RCC 7860 (cell line): ENCODE measurements at places on chromosomes 12 and 14.

DNA sequence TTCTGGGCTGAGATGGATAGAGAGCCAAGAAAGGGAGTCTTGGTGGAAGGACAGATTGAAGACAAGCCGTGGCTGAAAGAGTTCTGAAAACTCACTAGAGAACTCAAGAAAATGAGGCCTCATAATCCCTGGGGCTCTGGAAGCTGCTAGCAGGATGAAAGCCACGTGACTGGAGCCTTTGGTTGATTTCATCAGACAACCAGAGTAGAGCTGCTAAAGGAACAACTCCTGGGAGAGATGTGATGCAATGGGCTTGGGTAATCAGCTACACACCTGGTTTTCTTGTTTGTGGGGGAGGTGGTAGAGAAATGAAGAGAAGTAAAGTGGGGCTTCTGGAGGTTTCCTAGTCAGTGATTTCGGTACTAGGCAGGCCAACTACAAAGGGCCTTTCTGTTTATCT is 13.4 kb downstream of the CSRNP2 start:
- no peak for DNase-seq

- DNase-seq: peak; percentile 42
Measured at GRCh38 chr14:50830932-50831725, at the start of gene NIN. Gene NIN (minus strand): TSS chr14:50831162. CDS start chr14:50822056, 9,106 bp downstream.

DNA sequence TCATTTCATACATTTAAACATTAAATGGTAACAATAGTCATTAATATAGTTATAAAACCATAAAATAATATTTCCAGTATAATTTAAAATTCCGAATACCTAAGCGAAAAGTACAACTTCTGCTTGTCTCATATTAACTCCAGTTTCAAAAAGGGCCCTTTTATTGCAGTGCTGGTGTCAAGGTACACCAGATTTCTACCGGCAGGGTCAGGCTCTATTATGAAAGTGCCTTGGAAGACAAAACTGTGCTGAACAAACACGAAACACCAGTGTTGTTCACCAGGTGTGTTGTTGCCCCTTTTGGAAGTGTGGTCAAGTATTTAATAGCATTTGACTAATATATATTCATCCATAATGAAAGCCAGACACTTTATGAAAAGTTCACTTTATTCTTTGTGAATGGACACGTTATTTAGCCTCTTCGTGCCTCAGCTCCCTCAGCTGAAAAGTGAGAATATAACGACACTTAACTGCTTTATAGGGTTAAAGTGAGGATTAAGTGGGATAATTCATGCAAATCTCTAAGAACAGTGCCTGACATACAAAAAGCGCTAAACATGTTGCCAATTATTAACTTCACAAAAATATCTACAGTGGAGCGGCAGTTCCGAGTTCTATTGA is 20.3 kb upstream of the GNS start:
- DNase-seq: no peak

GRCh38 chr14:82642425-82642824 is 1108.8 kb upstream of the SEL1L start:
- DNase-seq: no peak

DNA sequence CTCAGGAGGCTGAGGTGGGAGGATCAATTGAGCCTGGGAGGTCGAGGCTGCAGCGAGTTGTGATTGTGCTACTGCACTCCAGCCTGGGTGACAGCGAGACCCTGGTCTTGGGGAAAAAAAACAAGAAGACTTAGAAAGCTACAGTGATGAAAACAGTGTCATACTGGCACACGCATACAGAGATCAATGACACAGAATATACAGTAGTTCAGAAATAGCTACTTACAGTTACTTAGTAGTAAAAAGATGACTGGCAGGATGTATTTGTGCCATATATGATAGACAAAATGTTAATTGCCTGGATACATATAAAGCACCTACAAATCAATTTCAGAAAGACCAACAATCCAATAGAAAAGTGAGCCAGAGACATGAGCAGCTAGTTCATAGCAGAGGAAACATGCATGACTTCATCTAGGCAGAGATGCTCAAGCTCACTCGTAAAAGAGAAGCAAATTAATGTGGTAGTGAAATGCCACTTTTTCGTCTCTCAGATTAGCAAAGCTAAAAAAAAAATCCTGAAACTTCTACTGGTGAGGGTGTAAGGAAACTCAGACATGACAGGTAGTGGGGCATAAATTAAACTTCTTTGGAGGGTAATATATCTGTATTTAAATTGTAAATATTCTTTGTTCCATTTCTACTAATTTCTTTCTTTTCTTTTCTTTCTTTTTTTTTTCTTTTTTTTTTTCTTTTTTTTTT is 2.5 kb upstream of the ALDH2 start:
- DNase-seq: no peak

GRCh38 chr14:34582117-34582680 is 42.7 kb upstream of the EAPP start:
- no peak for DNase-seq

GRCh38 chr14:69682621-69683263 is 71.3 kb downstream of the SUSD6 start:
- no peak for DNase-seq

DNA sequence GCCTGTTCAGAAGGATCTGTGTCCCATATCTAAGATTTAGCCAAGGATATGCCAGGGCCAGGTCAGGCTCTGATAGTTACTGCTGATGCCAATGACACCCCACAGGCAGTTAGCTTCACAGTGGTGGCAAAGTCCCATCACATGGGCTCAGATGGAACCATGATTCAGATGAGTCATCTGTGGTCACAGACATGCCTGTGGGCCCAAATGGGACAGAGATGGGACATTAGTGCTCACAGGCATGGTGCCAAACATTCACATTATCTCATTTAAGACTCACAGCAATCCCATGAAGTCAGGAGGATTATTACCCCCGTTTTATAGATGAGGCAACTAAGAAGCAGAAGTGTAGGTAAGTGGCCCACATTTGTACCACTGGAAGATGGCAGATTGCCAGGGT is 207.8 kb downstream of the DPF3 start:
- DNase-seq: peak; percentile 23

DNA sequence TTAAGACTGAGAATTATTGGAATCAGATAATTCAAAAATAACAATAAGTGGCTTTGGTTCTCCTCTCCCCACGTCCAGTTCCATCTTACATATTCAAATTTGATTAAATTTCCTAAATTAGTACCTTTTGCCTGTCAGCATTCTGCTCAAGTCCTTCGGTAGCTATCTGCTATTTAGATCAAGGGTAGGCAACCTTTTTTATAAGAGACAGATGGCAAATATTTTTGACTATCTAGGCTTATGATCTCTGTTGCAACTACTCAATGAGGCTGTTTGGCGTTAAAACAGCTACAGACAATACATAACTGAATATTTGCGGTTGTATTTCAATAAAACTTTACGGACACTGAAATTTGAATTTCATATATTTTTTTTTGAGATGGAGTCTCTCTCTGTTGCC is 21.7 kb downstream of the L2HGDH start:
- DNase-seq: no peak

DNA sequence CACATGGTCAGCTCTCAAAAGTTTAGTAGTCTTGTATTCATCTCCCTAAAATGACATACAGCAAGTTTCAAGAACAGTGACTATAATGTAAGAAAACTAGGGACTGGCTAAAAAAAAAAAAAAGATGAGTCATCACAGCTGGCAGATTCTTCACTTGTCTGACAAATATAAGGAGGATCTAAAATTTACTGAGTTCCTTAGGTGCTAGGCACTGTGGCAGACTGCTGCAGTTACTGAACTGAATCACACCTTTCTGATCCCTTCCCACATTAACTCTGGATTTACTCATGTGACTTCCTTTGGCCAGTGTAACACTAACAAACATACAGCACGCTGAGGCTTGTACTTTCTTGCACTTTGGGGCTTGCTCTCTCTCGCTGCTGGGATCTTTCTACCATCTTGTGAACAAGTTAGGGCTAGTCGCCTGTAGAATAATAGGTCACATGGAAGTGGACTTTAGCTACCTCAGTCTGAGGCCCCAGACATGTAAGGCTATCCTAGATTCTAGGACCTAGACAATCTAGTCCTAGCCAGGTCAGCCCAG is 32.1 kb downstream of the BAZ1A start:
- DNase-seq: peak; percentile 63

DNA sequence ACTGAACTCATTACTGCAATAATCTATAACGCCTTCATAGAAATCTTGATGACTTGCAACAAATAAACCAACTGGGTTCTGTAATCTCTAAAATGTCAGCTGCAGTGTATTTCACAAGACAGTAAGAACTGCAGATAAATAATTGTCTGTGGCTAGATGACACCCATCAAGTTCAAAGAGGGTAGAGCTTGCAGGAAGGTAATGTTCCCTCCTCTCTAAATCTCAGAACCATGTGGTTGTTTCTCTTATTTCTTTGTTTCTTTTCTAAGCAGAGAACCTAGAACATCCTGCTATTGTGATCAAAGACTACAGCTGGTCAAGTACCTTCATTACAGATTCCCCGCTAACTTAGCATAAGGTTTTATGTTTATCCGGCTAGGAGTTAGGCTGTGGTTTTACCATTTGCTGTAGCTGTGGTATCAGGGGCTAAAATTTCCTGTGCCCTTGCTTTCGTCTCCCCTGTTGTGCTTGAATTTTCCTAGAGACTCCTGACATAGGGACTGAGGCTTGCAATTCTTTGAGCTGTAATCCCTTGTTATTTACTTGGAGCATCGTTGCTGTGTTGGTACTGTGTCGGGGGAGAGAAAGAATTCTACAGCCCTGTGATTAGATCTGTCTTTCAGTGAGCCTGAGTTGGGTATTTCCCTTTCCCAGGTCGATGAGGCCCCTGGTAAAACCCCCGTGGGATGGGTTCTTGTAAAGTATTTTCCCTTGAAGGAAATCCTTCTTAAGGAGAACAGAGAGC is 253.1 kb upstream of the BTG1 start:
- DNase-seq: no peak

- DNase-seq: no peak
Measured at GRCh38 chr14:99643343-99643742, 1.6 kb upstream of the HHIPL1 start.

GRCh38 chr12:76634133-76634532 is 74.6 kb upstream of the OSBPL8 start:
- DNase-seq: no peak

DNA sequence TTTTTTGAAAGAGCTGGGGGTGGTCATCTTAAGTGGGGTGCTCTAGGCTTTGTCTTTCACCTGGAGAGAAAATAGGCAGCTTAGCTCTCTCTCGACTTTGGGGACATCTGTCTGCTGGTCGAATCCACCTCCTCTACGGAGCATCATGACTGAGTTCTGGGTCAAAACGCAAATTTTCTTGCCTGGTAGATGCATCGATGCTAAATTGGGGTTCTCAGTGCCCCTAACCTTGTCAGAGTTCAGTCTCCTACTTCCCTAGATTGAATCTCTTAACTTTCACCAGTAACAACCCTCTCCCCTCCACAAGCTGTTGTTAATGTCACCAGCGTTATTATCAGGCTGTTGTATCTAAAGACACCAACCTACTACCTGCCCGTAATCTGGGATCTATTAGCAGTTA is 682 bp downstream of the FLRT2 start:
- DNase-seq: no peak

DNA sequence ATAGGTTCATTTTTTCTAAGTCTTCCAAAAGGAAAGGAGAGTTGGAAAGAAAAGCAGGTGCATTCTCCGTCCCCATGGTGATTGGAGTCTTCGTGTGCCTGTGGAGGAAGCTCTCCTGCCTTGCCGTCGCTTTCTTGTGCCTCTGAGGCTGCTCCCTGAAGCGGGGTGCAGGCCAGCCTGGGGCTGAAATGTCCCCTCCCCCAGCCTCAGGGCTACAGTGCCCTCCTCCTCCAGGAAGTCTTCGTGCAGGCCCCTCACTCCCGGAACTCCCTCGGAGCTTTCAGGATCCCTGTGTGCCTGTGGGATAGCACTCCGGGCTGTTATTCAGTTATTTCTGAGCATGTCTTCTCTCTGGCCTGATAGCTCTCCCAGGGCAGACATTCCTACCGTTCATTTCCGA is 569.2 kb downstream of the VRK1 start:
- DNase-seq: no peak

DNA sequence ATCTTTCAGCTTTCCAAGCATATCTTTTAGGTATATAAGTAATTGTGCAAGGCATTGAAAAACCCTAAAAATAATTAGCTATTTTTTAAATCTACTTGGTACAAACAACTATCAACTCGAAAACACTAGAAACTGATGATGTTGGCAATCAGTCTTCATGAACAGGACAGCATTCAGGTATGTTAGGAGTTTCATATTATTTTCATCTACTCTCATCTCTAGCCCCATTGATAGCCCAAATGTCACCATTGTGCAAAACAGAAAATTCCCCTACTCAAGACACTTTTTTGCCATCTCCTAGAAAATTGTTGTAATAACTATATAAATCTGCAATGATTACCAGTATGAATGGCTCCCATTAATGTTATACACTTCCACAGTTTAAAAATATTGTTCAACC is 144.5 kb upstream of the KRAS start:
- DNase-seq: no peak

DNA sequence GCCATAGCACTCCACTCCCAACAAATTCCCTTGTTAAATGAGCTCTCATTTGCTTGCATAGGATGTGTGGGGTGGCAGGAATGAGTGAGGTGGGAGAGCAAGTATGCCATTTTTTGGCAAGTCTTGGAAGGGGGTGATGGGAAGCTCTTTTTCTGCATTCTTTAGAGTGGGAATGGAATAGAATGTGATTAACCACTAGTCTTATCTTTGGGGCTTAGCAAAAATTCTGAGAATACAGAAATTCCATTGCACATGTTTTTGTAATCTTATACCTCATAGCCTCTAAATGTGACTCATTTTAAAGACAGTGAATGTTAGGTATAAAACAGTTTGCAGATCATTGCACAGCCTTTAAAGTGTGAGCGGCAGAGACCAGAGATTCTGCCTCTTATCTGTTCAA is 28.4 kb upstream of the NEDD1 start:
- DNase-seq: no peak

GRCh38 chr12:29053567-29053966 is 95.5 kb upstream of the FAR2 start:
- DNase-seq: no peak

DNA sequence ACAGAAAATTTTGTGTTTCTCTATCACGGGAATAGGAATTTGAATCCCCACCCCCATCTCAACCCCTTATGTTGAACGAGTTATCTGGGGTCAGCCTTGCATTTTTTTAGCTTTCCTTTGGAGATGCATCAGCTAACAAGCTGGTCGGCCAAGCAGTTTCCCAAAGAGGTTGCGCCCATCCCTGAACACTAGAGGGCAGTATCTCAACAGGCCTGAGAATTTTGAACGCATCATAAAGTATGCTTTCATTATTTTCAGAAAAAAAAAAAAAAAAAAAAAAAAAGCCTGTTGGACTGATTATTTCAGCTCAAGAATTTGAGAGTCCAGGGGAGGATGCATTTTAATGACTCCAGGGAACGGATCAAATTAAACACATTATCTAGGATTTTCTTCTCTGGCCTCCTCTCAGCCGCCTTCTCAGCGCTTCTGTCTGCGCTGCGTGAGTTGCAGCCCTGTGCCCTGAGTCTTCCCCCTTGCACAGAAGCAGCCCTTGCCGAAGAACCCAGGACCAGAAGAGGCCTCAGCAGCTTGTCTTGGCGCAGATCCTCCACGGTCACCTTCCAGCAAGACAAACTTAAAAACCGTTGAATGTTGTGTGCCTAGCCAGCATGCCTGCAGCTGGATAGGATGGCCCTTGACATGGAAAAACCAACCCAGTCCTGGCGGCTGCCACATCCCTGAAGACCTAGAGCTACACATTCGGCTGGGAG is 76.6 kb upstream of the GZMB start:
- DNase-seq: no peak

- DNase-seq: no peak
Measured at GRCh38 chr14:76664790-76665189, 96.5 kb upstream of the VASH1 start.

GRCh38 chr14:23675906-23676305 is 39.7 kb downstream of the DHRS2 start:
- DNase-seq: no peak

GRCh38 chr12:27550653-27550975 is 26.6 kb downstream of the PPFIBP1 start:
- DNase-seq: no peak
